Breast epithelium (tissue), 4 donors: ENCODE measurements at places on chromosomes 3 and 15. TPM values are rescaled to one million over a fixed set of nuclear protein-coding genes. Genes with fewer than 3 reads are reported as not detected.

ZBTB47 gene
- 61.8 TPM for total RNA-seq

GRCh38 chr3:101384426-101384825 lies 64.1 kb upstream of the IMPG2 start:
- H3K4me1 ChIP-seq = no peaks in the 10 kb centered on the region
- no peak overlapping the region for H3K27ac ChIP-seq
- no peaks in the 10 kb centered on the region for H3K27me3 ChIP-seq
- H3K4me3 ChIP-seq = no peak overlapping the region
- H3K36me3 ChIP-seq = no peaks in the 10 kb centered on the region

DNA sequence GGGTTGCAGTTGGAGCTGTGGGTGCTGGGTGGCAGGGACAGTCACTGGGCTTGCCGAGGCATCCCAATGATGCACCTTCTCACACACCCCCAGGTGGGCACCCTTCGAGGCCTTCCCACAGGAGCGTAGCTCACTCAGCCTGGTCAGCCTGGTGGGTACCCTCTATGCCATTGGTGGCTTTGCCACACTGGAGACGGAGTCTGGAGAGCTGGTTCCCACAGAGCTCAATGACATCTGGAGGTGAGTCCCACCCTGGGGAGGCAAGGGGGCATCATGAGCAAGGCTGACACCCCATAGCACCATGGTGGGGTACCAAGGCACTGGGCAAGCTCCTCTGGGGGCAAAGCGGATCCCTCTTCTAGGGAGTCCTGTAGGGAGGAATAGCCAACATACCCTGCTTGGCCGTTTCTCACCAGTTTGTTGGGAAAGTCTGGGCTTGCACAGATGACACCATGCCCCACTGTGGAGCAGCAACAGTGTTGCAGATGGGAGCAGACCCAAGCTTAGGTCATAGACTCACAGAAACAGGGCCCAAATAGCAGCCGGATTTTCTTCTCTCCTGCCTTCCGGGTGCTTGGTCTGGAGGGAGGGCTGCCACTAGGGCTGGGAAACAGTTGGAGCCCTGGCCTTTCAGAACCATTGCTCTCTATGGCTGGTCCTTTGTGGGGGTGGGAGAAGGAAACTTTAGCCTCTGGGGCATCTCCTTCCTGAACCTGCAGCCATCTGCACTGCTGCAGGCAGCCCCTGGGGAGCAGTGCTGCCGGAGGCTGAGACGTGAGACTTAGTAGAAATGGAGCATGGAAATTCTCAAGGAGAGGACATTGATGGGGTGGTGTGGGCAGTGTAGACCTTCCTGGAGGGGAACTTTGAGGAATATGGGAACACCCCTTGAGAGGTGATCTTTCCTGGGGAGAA lies 5.7 kb downstream of the KLHL40 start:
- H3K27ac ChIP-seq = no peak overlapping the region
- no peaks in the 10 kb centered on the region for H3K27me3 ChIP-seq
- no peaks in the 10 kb centered on the region for H3K36me3 ChIP-seq
- DNase-seq = peak; percentile 19

DNA sequence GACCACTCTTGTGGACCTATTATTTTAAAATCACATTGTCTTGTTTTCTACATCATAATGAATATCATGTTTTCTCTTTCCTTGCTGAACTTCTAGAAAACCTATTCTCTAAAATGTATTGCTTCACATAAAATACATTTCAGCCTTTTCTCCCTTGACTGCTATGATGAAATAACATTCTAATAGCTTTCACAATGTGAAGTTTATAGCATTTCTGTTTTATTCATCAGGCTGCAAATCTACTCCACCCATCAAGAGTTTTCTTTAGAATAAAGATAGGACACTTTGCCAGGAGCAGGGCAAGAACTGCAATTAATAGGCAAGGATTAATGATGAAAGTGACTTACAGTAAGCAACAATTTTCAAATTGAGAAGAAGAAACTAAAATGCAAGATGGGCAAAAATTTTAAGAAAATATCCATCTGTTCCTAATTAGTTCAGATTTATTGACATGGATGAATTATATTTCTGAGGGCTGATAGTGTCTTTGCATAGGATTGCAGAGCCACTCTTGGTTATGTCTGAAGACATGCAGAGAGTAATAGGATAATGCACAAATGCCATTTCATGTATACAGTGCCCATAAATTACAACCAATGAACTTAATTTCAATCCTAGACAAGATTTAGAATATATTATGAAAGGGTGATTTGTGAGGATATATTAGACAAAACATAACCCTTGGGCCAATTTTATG lies 21.7 kb downstream of the LEKR1 start:
- no peak overlapping the region for H3K4me3 ChIP-seq
- DNase-seq = no peak
- H3K4me1 ChIP-seq = no peaks in the 10 kb centered on the region
- no peak overlapping the region for H3K27ac ChIP-seq

DNA sequence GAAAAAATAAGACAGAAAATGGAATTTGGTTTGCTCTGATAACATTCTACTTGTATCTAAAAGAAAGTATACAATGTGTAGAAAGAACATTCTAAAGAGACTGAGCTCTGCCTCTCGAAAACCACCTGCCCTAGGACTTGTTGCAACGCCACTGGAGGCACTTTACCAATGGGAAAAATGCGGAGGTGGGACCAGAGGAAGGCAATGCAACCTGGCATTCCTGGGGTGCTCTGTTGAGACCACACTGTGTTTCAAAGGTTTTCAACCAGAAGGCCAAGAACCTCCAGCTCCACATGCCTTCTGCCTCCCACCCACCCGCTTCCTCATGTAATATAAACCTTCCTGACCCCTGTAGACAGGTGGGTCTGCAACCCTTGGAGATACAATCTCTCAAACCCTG lies 4.5 kb downstream of the PROK2 start:
- peaks cover 3% of the 10 kb centered on the region for H3K27me3 ChIP-seq
- no peak overlapping the region for H3K4me3 ChIP-seq
- no peaks in the 10 kb centered on the region for H3K36me3 ChIP-seq
- DNase-seq = no peak
